ENCODE measurements at places on chromosomes 3 and 15.
A peak's percentile ranks its signal among the peaks of the same experiment; 100 is the strongest.

DNA sequence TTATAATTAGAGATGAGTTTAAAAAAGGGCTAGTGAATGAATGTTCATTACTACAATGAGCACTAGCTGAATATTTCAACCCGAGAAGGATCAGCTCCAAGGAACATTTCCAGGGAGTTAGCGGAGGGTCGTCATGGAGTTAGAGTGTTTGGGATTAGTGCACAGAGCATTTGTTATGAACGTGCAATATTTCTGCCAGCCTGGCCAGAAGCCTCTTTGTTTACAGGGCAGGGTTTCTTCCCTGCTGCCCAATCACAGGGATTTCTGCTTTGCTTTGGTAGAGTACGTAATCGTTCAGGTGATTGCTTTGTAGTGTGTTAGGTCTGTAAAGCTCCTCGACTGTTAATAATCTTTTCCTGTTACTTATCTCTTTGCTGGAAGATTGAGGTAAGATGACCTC lies 5.9 kb downstream of the CGNL1 start:
- peak; percentile 41 for DNase-seq

- DNase-seq: no peak
These were observed 1.0 kb upstream of the MGA start for GRCh38 chr15:41659190-41659589.

- DNase-seq: no peak
These were observed 84.2 kb downstream of the SEMA6D start for GRCh38 chr15:47801522-47801921.

GRCh38 chr3:32401126-32401525 lies 9.5 kb downstream of the CMTM7 start:
- no peak for DNase-seq

- DNase-seq: no peak
These were observed 133.9 kb downstream of the CCNL1 start for GRCh38 chr3:157026091-157026490.

DNA sequence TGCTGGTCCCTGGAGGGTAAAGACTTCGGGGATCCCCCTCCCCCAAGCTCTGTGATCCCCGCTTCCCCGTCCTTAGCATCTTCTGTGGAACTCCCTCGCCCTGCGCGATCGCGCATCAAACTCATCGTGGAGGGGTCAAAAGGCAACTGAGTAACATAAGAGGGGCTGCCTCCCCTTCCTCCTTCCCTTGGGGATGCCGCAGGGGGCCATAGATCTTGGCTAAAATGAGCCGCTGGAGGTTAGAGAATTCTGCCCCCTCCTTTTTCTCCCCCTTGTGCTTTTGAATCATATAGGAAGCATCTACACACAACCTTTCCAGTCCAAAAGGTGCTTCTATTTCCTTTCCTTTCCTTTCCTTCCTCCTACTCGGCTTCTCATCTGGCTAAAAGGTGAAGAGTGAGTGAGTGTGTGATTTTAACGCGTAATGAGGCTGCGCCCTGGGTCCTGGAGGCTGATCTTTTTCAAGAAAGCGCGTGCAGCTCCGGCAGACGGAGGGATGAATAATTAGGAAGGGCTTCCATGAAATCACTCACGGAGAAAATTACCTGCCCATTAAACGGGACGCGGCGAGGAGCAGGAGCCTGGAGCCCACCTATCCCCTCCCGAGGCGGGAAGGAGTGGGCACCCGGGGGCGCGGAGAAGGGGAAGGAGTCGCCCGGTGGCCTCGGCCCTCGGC lies 831 bp upstream of the ROBO2 start:
- DNase-seq: no peak

GRCh38 chr15:30990446-30991254 lies 778 bp downstream of the MTMR10 start:
- DNase-seq: no peak

DNA sequence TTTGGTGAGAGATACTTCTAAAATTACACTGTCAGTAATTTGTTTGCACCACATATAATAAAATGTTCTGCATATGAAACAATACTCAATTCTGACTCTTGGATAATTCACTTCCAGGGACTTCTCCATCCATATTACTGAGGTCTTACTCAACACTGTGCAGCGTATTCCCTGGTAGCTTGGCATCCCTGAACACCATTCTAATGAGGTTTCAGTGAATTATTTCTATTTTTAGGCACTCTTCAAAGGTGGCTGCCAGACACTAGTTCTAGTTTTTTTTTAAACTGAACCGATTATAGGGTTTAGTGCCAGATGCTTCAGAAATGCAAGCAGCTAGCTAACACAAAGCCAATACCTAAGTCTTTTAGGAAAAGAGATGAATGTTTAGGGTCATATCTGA lies 283.3 kb downstream of the FEZF2 start:
- DNase-seq: no peak

- DNase-seq: no peak
These were observed 226.6 kb downstream of the DPH6 start for GRCh38 chr15:35319354-35319753.

DNA sequence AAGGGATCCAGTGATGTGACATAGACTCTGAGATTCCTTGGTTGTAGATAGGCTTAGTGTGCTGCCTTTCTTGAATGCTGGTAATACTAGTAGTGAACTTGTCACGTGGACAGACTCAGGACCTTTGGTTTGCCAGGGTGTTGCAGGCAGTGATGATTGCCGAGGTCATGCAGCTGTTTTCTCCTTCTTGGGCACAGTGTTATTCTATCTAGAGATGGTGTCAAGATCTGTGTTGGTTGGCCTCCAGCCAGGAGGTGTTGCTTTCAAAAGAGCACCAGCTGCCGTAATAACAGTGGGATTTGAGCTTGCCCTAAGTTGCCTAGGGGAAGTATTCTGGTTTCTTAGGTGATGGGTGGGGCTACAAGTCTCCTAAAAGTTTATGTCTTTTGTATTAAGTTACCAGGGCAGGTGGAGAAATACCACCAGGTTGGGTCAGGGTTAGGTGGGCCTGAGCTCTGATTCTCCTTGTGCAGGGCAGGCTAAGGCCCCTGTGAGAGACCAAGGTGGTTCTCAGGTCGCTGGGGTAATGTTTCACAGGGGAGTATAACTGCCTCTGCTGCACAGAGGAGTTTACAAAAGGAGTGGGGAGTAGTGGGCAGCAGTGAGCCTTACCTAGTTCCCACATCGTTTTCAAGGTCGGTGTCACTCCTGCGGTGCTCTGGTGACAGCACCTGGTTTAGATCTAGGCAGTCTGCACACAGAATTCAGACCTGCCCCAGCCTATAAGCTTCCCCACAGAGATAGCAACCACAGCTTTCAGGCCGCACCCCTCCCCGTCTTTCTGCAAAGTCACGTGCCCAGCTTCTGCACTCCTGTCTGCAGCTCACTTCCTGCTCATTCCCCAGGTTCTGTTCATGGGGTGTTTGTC lies 350.3 kb downstream of the DOCK3 start:
- peak; percentile 19 for DNase-seq

GRCh38 chr3:189841473-189842205 lies 210.4 kb downstream of the TP63 start:
- no peak for DNase-seq

- DNase-seq: no peak
These were observed 47.2 kb upstream of the KLF13 start for GRCh38 chr15:31279221-31280045.

DNA sequence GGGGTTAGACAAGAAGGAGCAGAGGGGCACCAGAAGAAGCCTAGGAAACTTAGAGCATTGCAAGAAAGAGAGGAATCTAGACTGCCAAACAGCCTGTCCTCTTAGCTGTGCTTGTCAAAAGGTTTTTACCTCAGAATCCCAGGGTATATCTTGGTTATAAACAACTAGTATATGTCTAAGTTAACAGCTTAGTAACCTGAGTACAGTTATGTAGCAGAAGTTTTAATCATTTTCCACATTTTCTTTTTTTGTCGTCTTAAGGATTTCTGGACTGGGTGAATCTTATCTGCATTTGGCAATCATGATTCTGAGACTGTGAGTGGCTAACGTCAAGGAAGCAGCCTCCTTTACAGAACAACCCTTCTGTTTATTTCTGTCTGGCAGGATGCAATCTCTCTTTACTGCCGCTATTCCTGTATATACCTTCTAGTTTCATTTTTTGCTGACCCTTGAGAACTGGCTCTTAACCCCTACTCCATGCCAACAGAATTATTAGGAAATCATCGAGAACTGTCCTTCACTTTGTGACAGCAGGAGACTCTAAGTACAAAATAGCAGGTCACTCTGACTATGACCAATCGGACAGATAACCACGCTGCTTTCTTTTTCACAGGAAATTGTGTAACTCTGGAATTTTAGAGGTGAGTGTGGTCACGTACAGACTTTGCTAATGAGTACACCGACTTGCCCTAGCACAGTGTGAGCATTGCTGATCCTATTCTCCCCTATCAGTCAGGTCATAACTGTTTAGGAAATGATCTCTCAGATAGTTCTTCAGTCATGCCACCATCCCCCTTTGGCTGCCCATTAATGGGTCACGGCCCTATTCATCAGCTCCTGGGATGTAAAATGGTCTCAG lies 3.3 kb upstream of the CP start:
- no peak for DNase-seq

DNA sequence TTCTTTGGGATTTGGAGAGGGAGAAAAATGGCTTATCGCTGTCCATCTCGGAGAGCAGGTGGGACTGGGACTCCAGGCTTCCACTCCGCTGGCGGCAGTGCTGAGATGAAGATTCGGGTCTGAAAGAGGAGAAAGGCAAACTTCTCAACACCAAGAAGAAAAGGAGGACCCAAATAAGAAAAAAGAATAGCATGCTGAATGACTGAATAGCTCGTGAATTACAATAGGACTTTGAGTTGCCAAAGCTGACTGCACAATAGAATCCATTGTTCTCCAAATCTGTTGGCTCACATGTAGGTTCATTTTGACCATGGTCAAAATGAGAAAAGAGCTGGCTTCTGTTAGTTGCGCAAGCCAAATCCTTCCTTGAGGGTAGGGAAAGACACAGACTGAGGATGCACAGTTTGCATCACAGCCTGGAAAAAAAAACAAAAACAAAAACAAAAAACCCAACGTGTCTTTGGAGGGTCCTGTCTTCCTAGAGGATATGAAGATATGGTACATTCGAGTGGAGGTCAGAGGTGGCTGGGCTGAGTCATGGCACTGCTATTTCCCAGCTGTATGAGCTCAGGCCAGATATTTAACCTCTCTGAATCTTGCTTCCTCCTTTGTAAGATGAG lies 59.3 kb upstream of the LMOD3 start:
- DNase-seq: no peak

DNA sequence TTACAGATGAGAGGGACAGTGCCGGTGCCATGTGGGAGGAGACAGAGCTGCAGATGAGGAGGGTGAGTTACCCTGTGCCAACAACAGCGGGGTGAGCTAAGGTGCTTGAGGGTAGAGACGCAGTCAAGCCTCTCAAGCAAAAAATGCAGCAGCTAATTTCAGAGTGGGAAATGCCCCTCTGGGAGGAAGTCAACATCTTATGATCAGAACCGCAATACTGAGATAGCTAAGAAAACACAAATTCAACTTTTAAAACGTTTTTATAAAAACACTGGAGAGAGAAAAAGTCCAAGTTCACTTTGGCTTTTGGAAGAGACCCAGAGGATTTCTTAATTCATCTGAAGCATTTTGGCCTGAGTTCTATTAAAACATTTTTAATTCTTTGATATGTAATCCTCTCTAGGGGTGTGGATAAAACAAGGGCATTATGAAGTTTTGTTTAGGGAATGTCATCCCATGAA lies 319.2 kb downstream of the SLC9A9 start:
- no peak for DNase-seq

DNA sequence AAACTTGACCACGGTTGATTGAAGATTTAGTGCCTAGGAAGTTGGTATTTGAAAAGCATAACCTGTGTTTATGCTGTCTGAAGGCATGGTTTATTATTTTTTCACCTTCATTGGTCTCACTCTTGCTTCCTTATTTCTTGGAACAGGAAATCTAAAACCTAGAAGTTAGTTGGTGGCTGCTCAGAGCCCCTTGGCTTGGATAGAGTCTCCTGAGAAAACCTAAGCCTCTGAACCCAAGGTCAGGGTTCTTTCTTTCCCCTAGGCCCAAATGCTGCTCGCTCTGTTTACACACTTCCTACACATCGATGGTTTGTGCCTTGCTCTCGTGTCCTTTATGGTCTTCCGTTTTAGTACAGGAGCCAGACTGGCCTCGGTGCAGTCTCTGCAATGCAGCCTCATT lies 82.2 kb downstream of the TRAK1 start:
- no peak for DNase-seq
